ENCODE measurements at places on chromosomes 16 and 17. TPM values are rescaled to one million over a fixed set of nuclear protein-coding genes. Genes with fewer than 3 reads are reported as not detected.

GRCh38 chr16:30110661-30111060 lies 2.7 kb downstream of the GDPD3 start:
- DNase-seq = no peak

- DNase-seq = peak; percentile 81
Observed at GRCh38 chr17:80888276-80889160, 103.1 kb upstream of the CHMP6 start.

GRCh38 chr16:85029981-85030401 lies 2.4 kb downstream of the KIAA0513 start:
- no peak for DNase-seq

DNA sequence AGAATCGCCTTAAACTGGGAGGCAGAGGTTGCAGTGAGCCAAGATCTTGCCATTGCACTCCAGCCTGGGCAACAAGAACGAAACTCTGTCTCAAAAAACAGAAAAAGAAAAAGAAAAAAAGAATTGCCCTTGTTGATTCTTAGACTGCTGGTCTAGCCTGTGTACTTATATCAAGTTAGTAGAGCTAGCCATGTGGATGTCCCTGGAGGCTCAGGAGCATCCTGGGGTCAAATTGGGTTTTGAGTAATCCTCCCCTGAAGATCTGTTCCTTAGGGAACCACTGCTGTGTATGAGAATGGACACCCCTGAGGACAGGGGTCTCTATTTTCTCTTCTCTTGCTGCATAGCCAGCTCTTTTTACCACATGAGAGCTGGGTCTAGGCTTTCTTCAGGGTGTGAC lies 21.5 kb downstream of the SLC7A6OS start:
- no peak for DNase-seq

DNA sequence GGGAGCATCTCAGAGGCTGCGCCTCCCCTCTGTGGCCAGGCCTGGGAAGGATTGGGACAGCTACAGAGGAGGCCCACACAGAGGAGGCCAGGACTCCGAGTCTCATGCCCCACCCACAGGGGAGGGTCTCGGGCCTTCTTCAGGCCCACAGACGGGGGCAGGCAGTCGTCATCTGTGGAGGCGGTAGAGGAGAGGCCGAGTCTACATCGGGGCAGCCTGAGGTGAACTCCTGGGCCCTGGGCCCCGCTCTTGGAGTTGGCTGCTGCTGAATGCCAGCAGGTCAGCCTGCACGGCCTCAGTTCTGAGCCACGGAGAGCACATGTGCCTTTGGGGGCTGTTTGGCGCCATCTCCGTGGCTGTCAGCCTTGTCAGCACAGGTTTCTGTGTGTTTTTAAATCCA lies 8.1 kb upstream of the NUDT16L1 start:
- no peak for DNase-seq

DNA sequence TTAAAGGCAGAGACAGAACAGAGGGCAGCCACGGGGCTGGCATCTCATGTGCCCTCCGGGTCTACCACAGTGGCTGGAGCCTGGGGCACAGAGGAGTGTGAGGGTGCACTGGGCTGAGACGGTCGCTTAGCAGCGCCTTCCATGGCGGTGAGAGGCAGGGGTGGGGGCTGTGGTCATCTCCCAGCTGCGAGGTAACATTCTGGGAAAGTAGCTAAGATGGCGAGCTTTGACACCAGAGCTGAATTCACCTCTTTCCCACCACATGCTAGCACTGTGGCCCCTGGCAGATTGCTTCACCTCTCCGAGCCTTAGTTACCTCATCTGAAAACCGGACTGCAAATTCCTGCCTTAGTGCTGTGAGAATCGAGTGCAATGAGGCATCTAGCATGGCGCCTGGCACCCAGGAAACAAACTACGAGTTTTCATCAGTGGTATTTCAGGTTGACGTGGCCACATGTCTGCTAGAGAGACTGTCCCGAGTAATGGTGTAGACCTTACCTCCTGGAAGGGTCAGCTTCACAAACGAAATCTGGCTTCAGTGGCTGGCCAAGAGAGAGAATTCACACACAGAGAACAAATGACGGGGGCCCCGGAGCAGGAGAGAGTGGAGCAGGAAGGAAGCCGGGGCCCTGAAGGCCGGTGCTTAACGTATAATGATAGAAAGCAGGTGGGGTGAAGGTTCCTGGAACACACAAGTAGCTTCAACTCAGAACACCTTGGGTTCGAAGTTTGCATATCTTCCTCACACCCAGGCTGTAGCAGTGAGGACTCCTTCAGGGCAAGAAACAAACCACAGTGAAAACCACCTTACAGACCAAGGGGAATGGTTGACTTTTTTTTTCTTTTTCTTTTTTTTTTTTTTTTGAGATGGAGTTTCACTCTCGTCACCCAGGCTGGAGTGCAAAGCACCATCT lies 63.9 kb upstream of the RPH3AL start:
- no peak for DNase-seq

The ASGR2 gene
- not detected for total RNA-seq

The PITPNM3 gene
- total RNA-seq = 5.7 TPM

The VAC14 gene
- 37.9 TPM for total RNA-seq

DNA sequence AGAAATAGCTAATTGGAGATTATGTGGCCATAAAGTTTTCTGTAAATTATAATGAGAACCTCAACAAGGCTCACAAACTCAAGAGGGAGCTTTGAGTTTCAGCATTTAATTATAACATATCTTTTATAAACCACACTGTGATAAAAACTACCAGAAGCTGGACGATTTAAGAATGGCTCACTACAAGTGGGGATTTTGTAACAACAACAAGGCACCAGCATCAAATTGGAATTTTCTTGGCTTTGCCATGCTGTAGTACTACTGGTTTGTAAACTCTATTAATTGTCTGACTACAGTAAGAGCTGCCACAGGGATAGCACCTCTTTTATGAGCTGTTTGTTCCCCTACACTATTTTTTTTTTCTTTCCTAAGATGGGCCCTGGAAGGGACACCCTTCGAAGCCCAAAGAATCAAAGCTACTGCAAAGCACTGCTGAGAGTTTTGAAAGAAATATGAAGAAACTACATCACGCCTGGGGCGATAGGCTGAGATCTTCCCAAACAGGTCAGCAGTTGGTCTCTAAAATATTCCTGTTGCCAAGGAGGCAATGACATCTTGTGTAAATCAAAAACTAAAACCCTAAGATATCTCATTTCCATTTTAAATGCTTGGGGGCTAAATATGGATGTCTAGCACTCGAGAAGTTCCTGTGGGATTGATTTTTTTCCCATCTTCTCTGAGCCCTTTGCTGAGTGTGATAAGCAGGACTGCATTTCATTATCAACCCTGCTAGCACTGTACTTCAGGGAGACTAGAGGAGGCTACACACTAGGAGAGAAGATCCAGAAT lies 40.9 kb downstream of the SKAP1 start:
- no peak for DNase-seq

- DNase-seq = peak; percentile 43
Observed at GRCh38 chr17:77802811-77803220, 155.7 kb upstream of the TNRC6C start.

GRCh38 chr17:40610359-40610758 lies 37.3 kb downstream of the SMARCE1 start:
- DNase-seq = no peak

GRCh38 chr17:73064084-73064938 lies 28.2 kb downstream of the SLC39A11 start:
- DNase-seq = no peak

DNA sequence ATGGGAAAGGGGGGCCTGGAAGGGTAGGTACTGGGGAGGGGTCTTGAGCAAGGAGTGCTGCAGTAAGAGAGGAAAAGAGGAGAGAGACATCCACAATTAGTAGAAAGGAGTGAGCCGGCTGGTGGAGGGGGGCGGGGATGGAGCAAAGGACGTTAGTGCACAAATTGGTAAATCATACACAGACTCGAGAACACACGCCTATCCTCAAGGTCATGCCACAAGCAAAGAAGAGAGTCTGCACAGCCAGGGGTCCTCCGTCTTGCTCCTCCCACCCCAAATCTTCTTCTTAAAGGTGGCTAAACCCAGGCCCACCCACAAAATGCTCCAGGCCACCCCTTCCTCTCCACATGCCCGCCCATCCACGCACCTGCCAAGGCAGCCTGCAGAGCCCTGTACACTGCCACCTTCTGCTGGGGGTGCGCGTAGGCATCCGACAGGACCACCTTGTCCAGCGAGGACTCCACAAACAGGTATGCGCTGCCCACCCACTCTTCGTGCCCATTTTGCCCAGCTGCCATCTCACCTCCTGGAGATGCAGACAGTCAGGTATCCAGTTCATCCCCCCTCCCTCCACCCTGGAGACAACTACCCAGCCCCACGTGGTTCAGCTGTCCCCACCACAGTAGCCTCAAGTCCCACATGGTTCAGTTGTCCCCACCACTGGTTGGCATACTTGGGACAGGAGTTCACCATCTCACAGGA lies 3.4 kb downstream of the TRADD start:
- DNase-seq = no peak

The SLC16A13 gene
- 5.4 TPM for total RNA-seq

DNA sequence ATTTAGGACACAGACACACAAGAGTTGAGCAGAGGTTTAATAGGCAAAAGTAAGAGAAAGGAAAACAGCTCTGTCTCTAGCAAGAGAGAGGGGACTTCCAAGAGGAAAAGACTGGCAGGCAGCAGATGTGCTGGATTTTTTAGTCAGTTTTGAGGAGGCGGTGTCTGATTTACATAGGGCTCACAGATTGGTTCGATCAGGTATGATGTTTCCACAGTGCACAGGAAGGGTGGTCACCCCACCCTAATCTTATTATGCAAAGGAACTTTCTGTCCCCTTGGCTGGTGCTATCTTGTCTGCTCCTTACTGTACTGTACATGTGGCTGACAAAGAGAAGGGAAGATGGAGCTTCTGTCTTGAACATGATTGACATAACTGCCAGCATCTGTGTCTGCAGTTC lies 25.3 kb downstream of the BFAR start:
- no peak for DNase-seq

- DNase-seq = no peak
Observed at GRCh38 chr17:49020609-49021008, 23.4 kb downstream of the IGF2BP1 start.

DNA sequence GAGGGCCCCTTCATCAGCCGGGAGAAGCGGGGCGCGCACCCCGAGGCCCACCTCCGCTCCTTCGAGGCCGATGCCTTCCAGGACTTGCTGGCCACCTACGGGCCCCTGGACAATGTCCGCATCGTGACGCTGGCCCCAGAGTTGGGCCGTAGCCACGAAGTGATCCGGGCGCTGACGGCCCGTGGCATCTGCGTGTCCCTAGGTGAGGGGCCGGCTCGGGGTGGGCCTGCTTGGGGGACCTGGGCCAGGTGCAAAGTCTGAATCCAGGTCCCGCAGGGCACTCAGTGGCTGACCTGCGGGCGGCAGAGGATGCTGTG lies 3.5 kb downstream of the CEMP1 start:
- DNase-seq = no peak

- DNase-seq = no peak
Observed at GRCh38 chr16:66701516-66701915, 5.0 kb upstream of the CMTM4 start.

- no peak for DNase-seq
Observed at GRCh38 chr17:35614810-35615209, 27.7 kb downstream of the AP2B1 start.

DNA sequence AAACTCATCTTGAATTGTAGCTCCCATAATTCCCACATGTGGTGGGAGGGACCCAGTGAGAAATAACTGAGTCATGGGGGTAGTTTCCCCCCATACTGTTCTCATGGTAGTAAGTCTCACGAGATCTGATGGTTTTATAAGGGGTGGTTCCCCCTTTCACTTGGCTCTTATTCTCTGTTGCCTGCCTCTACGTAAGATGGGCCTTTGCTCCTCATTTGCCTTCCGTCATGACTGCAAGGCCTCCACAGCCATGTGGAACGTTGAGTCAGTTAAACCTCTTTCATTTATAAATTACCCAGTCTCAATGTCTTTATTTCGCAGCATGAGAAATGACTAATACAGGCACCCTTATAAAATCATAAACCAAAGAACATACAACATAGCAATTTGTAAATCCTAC lies 79.0 kb downstream of the XYLT1 start:
- no peak for DNase-seq

- no peak for DNase-seq
Observed at GRCh38 chr17:34443619-34444469, 80.8 kb upstream of the CCL1 start.

DNA sequence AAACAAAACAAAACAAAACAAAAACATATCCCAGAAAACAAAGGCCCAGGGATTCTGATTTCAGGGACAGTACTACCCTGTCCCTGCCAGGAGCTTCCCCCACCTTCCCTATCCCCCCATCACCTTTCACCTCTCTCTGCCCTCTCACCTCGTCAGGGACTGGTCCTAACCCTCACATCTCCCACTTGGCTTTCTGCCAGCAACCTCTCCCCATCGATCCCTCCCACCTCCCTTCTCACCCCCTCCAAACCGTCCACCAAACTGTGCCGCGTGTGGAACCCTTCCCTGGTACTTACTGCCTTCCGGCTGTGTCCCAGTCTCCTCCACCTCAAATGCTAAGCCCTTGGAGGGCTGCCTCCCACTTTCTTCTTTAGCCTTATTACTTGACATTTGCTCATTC lies 36.4 kb downstream of the TMEM186 start:
- DNase-seq = peak; percentile 35

The OR3A2 gene
- not detected for total RNA-seq

GRCh38 chr17:75707079-75707571 lies 14.1 kb upstream of the ITGB4 start:
- no peak for DNase-seq

The TBC1D3I gene
- 0.60 TPM for total RNA-seq

- no peak for DNase-seq
Observed at GRCh38 chr17:44595216-44595775, 38.0 kb downstream of the FZD2 start.

- no peak for DNase-seq
Observed at GRCh38 chr17:76232342-76232741, 8.0 kb downstream of the RNF157 start.

DNA sequence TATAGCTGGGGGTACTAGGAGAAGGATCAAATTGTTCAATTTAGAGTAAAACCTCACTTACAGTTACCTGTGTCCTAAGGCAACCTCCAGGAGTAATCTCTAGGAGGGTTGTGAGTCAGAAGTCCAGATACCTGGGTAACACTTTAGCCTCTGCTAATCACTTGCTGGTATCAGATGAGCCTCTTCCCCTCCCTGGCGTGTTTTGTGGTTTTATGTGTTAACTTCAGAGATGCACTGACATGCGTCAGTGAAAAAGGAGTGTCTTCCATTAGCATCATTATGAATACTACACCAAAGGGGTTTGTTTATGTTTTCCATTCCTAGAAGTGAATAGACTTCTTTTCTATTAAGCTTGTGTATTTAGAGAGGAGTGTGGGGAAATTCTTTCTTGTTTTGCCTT lies 208.2 kb downstream of the FTO start:
- DNase-seq = no peak

- DNase-seq = no peak
Observed at GRCh38 chr17:45396496-45397205, 36.0 kb downstream of the ARHGAP27 start.

Data from chondrocyte (in vitro differentiated cells).